ENCODE measurements at places on chromosomes 1 and 21.
A peak's percentile ranks its signal among the peaks of the same experiment; 100 is the strongest.

DNA sequence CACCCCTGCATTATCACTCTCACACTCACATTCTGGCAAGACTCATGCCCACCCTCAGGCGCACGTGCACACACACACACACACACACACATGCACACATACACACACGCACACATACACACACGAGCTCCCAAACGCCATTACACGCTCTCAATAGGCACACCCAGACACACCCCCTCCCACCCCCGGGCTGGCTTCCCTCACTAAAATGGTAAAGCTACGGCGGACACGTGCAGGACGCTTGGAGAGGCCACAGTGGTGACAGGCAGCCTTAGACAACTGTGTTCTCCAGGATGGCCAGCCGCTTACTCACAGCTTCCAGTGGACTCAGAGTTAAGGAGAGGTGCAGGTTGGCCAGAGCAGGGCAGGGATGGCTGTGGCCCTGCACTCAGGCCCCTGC is 10.1 kb downstream of the MATN1 start:
- DNase-seq, result no peak

- DNase-seq, result peak; percentile 85
Measured at GRCh38 chr1:217343907-217344306, 287.0 kb downstream of the GPATCH2 start.

GRCh38 chr1:194338241-194338948 is 1152.0 kb upstream of the B3GALT2 start:
- no peak for DNase-seq

DNA sequence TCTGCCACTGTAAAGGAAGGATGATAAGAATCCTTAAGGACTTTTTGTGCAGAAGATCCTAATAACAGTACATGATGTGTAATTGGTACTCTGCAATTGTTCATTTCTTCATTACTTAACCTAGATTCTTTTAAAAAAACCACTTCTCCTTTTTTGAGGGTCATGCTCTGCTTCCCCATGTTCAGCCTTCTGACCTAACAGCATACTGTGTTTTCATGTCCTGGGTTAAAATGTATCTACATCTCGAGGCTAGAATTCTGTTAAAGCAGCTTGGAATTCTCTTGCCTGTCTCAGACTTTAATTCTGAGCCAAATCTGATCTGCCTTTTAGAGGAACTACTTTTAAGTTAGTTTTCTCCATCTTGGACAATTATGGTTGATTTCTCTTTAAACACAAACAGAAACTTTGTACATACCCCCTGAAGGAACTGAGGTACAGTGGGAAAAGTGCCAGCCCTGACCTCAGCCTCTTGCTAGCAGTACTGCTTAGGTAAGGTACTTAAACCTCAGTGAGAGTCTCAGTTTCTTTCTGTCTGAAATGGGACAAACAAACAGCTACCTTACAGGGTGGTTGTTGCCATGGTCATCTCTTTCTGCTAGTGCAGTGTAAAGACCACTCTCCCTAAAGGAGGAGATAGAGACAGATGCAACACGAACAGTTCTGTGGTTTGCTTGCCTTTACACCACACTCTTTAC is 103.2 kb upstream of the DYNLT5 start:
- no peak for DNase-seq

DNA sequence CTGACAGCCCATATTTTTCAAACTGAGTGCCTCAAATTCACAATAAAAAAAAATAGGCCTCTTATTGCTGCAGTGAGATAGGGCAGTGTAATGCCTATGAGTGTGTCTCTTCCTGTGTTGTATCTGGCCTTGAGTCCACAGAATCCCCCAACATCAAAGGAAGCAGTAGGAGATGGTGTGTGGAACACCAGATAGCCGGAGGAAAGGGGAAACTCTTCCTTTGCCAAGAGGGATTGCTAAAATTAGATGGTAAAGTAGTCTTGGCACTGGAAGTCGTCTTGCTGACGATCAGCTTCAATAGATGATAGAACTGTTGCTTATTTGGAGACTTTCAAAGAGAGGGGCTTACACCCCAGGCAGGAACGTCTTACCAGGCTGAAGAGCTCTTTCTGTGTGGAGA is 51.8 kb downstream of the RUNX1 start:
- no peak for DNase-seq

All from retina (tissue), 1 donor.